ENCODE measurements at places on chromosomes 1 and 21.
A peak's percentile ranks its signal among the peaks of the same experiment; 100 is the strongest.

GRCh38 chr1:12548973-12549459 is 69.0 kb downstream of the DHRS3 start:
- peak; percentile 26 for DNase-seq

- peak; percentile 45 for DNase-seq
Measured at GRCh38 chr1:204348722-204349121, 11.0 kb downstream of the PLEKHA6 start.

DNA sequence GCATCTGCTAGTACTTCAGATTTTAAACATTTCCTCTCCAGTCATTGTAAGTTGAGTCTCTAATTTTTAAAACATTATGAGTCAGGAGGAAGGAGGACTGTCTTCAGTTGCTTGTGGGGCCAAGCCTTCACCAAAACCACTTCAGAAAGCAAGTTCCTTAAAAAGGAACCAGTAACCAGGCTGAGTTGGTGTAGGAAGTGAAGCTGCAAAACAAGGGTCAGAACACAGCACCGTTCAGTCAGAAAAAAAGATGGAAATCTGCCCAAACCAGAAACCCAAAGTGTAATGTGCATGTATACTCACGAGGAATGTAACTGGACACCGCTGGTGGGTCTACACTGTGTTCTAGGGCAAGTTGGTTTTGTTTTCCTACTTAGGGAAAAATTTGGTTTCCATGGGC is 402.1 kb downstream of the SETD4 start:
- peak; percentile 77 for DNase-seq

DNA sequence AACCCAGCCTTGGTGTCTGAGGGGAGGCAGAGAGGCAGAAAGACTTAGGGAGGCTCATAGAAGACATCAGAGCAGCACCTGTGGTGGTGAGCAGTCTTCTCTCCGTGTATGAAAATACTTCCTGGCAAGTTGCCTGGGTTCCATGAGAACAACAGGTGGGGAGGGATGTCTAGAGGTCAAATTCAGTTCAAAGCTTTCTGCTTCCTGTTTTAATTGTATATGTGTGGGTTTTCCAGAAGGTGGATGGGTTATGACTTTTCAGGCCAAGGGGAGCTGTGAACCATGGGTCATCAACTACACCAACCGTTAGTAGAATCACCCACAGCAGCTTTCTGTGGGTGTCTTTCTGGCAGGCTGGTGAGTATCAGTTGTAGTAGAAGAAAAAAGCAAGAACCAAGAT is 4.1 kb upstream of the FCRL2 start:
- no peak for DNase-seq

DNA sequence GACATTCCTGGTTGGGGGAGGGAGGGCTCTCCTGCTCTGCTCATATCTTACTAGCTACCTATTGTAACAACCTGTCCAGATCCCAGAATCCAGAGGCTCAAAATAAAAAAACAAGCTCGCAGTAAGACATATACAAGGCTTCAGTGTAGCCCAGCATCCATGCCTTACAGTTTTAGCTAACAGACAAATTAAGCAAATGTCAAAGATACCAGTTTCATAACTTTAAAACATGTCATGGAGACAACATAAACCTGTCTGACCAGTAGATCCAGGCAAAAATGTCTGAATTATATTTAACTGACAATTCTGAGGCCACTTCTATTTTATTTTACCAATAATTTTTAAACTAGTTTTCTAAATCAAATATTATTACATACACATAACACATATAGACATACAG is 167.7 kb upstream of the TNR start:
- no peak for DNase-seq

DNA sequence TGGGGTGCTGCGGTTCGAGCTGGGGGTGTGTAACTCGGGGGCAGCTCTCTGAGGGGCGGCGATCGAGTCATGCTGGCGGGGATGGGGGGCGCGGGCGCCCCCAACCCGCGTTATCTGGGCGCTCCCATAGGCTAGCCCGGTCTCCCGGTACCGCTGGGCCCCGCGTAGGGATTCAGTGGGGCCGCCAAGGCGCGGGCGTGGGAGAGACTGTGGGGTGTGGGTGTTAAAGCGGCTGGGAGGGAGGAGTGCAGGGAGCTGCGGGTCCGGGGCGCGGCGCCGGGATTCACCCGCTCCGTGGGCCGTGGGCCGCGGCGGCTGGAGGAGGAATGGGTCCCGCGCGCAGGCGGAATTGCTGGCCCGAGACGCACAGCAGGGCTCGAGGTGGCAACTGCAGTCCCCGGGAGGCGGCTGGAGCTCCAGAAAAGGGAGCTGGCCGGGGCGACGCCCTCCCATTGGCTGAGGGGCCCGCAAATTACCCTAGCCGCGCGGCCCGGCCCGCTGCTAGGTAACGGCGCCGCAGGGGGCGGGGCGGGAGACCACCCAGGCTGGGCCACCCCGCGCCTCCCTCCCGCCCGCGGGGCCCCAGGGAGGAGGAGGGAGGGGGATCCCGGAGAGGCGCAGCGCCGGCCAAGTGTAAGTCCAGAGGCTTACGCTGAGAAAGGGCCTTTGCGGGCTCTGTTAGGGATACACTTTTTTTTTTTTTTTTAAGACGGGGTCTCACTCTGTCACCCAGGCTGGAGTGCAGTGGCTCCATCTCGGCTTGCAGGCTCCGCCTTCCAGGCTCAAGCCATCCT is at the start of gene PTCH2:
Gene PTCH2, minus strand, starts transcription at position 392 of the 794 bp plus-strand sequence. Its CDS starts 321 bp downstream, at position 71.
- DNase-seq, result peak; percentile 67

GRCh38 chr21:26826801-26827200 is 18.4 kb downstream of the ADAMTS1 start:
- DNase-seq, result peak; percentile 39

DNA sequence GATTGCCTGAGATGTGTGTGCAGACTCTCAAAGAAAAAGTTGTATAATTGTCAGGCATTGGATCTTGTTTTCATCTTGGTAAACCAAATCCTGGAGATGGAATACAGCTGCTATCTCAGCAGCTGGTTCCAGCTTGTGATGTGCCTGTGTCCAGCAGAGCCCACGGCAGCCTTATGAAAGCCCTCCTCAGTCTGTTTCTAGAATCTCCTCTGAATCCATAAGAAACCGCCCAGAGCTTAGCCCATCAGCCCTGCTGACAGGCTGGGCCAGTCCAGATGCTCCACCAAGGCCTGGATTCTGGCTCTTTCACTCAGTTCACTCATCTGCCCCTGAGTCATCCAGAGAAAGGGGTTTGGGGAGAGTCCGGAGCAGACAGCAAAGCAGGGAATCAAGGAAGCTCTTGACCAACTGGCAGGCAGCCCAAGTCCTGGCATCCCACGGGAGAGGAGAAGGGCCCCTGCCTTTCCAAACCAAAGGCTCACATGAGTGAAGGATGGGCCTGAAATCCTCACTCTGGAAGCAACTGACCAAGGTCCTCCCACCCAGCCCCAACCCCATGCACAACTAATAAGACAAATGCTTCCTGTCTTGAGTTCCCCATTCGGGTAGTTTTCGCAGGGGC is 45.7 kb downstream of the NAV1 start:
- DNase-seq, result peak; percentile 93

DNA sequence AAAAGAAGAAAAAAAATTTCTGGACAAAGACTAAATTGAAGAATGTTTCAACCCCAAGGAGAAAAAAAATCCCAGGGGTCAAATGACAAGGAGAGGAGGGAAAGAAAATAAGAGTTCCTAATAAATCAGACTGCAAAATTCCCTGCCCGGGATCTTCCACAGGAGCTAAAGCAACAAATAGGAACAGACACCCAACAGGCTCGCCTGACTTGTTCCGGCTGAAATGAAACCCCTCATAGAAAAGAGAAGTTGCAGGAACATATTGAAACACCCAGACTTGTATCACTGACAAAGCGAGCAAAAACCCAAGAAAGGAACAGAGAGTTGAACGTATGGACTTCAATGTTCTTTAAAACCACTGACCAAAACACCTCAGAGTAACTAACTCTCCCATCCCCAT is 123.0 kb downstream of the TIAM1 start:
- DNase-seq, result no peak

DNA sequence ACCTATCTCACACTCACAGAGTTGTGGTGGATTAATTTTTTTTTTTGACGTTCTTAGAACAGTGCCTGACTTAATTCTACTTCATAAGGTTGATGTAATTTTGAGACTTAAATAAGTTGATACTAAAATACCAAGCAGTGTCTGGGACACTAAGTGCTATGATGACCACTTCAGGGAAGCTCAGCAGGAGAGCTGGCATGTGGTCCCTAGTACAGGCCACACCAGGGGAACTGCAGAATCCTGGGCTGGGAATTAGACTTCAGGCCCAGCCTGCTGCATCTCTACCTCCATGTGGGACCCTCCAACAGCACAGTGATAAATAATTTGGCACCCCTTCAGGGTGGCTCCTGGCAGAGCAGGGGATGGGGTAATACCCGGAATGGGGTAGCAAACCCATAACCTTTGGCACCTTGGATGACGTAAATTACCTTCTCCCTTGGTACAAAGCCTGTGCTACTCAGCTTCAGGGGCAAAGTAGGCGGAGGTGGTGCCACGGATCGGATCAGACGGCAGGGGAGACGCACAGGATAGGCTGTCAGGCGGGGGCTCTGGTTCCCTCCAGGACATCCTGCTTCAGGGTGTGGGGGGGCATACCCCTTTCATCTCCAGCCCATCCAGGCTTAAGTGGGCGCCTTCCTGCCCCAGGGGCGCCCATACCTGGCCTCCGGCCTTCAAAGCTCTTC is 4.8 kb downstream of the MFSD2A start:
- no peak for DNase-seq

GRCh38 chr1:217554849-217555248 is 76.0 kb downstream of the GPATCH2 start:
- no peak for DNase-seq

DNA sequence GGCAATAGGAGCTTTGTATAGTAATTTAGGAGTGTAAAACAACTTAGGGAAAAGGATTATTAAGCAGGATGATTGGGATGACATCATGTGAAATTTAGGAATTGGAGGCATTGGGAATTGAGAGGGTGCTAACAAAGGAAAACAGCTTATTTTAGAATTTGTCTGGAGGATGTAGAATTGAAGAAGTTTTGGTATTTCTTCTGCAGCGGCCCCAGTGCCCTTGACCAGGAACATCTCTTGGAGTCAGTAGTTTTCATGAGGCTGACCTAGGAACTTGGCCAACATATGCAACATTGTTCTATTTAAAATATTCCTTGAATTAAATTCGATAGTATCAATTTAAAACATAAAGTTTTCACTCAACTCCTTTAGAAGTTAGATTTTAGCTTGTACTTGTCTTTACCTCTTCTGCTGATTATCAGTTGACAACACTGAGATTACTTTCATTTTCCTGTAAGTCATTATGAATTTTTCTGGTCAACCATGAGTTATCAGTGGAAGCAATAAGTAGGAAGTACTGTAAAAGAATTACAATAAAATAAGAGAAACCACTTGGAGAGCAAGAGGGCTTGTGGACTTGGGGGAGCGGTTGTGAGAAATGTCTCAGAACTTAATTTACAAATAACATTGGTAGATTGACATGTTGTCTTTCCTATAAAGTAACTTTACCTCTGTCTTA is 52.8 kb downstream of the DYRK1A start:
- no peak for DNase-seq

- DNase-seq, result no peak
Measured at GRCh38 chr1:20386323-20387081, 95.8 kb downstream of the VWA5B1 start.

GRCh38 chr1:192635041-192635440 is 906 bp upstream of the RGS13 start:
- DNase-seq, result no peak
